ENCODE measurements at places on chromosomes 1 and 21.

DNA sequence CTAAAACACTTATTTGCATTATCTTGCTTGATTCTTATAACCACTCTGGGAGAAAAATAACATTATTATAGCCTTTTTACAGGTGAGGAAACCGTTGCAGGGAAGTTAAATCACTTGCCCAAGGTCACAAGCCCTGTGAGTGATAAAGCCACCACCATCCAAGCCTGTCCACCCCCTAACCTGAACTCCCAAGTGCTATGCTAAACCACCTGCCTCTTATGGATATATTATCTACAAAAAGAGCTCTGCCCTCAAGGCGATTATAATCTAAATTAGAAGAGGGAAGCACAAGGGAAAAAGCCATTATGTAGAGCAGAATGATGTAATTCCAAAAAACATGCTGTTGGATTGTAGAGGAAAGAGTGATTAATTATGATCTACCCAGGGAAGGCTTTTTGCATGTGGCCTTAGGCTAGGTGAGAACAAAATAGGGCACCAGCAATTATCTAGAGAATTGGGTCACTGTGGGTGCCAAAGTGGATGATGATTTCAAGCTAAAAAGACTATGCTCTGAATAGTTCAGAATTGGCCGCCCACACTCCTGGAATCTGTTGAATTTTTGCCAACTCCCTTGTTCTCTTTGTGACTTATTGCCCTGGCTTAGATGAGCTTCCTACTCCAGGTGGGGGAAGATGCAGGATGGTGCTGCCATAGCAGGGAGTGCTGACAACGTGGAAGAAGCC, 205.3 kb downstream of the FGGY start:
- no peak for DNase-seq

DNA sequence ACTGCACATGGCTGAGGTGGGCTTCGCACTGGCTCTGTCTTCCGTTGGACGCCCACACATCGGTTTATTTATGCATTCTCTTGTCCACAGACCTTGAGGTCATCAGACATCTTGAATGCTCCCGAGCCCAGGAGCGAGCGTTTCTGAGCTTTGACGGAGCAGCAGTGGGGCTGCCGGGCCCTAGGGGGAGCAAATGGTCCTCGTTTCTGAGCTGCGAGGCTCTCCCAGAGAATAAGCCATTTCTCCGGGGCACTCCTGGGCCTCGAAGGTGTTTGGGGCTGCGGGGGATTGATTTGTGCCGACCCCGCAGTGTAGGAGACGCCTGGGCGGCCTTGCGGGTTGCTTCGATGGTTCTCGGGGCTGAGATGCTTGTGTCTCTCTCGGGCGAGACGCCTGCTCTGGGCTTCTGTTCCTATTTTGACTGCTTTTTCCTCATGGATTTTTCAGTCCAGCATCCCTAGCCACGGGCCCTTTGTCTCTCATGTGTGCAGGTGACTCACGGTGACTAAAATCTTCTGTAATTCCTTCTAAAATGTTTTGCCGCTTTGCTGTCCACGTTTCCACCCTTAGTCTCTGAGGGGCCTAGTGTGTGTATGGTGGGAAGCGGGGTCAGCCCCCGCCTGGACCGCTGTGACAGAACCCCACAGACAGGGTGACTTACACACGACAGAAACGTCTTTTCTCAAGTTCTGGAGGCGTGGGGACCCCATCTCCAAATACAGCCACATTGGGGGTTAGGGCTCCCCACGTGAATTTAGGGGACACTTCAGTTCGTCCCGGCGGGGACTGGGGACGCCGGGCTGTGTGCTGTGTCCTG, 62.1 kb downstream of the FAAP20 start:
- peak; percentile 95 for DNase-seq

- no peak for DNase-seq
Measured at GRCh38 chr21:34092262-34092921, 19.0 kb downstream of the MRPS6 start.

DNA sequence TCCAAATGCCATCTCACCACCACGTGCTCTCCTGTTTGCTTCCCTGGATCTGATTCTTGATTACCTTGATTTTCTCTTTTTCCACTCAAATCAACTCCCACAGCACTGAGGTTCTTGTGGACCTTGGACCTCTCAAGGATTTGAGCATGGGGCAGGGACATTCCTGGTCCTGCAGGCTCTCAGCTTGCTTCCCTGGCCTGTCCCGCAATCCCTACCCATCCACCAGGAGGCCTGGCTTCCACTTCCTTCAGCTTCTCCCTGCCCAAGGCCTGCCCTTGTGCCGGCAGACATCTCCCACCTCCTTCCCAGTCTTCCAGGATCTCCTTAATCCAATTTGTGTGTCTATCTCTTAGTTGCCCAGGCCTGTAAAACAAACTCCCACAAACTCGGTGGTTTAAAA, 21.6 kb downstream of the PLA2G2A start:
- no peak for DNase-seq

- no peak for DNase-seq
Measured at GRCh38 chr1:32184650-32185049, 5.2 kb downstream of the TXLNA start.

DNA sequence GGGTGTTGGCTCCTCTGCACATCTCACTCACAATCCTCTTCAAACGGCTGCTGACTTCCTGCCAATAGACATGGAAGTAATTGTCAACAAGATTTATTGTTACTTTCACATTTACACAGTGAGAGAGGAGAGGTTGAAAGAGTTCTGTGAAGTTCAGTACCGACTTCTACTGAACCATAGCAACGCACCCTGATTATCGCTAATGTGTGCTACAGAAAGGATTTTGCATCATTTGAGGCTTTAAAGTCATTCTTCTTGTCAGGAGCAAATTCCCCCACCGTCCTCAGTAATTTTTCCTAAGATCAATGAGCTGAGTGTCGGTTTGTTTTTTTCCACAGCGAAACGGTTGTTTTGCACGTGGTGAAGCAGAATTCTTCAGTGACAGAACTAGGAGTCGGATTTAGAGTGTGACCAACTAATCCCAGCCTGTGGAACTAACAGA, 361.0 kb downstream of the ADGRL2 start:
- DNase-seq = no peak

Data from ELR (cell line).